ENCODE measurements at places on chromosomes 1 and 21.

DNA sequence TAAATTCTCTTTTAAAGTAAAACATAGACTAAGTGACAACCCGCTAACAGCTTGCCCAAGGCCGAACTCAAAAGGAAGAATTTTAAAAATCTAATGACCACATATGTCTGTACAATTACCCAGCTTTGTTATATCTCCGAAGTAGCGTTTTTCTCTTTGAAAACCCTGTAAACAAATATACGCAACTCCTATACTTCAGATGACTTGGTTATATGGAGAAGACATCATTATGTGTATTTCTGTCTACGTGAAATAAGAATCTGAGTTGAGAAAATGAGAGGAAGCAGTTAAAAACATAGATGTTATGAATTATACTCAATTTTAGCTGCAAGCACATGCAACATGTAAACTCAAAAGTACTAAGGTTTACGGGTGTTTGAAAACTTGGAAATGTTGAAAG lies 2.0 kb downstream of the PBX1 start:
- no peak for DNase-seq

DNA sequence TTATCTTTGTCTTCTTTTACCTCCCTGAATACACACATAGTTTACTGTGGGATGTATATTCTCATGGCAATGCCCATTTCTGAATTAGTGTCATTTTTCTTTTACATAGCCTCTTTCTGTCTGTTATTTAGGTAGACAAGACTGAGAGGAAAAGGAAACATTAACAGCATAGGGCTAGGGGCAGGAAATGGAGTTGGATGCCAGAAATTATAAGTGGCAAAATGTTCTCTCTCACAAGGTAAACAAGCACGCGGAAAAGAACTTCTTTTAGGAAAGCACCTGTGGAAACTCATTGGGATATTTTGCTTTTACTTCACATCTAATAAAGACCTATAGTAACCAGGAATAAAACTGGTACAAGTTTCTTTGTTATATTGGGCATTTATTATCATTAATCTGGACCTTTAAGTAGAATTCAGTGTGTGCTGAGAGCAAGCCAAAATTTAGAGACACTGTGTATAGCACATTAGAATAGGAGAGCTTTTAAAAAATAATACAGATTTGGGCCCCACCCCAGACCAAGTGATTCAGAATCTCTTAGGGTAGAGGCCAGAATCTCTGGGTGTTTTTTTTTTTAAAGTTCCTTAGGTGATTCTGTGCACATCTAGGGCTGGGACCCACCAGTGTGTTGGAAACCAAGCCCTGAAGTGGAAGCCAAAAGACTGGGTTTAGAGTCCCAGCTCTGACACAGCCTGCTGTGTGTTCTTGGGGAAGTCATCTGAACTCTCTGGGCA lies 32.7 kb downstream of the S100A10 start:
- no peak for DNase-seq

DNA sequence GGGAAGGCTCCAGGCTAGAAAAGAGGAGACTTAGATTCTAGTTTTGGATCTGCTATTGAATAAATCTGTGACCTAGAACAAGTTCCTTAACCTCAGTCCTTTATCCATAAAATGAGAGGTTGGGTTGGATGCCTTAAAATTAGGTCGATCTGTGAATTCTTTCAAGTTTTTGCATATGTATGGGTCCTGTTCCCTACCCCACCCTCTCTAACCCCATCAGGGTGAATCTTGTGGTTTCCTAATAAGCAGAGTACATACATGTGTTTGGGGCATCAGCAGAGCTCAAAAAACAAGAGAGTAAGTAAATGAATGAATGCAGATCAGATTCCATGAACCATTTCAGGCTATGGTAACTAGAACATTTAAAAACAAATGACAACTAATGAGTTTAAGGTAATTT lies 6.2 kb downstream of the SPRR4 start:
- DNase-seq = no peak

- no peak for DNase-seq
Observed at GRCh38 chr1:15016526-15016925, 137.0 kb upstream of the TMEM51 start.

- no peak for DNase-seq
Observed at GRCh38 chr1:155003227-155003765, 694 bp downstream of the ZBTB7B start.

DNA sequence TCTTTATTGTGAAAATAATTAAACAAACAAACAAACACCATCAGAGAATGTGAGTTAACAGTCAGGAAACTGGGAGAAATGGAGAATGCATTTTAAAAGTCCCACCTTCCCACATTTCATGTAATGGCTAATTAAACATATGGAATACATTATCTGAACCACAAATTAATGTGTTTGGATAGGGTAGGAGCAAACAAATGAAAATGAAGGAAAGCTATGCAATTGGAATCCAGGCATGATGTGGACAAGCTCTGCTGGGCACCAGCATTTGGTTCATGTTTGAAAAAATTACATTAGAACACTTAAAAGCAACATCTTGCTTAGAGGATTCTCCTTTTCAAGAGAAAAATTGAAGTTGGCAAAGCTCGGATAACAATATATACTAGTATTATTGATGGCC lies 628.1 kb downstream of the LMO4 start:
- DNase-seq = no peak

DNA sequence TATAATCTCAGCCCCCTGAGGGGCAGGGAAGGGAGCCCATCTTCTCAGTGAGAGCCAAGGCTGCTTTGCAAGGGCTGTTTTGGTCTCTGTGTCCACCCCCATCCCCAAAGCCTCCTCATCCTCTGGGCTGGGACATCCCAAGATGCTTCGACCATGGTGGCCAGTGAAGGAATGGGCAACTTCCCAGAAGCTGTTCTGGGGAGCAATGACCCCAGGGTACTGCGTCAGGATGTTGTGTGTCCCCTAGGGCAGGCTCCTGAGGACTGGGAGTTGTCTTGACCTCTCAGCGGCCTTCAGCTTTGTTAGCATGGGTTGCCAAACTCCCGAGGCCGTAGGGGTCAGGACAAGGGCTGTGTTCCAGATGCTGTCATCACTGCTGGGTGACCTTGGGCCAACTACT lies 238.4 kb upstream of the POU3F1 start:
- no peak for DNase-seq

DNA sequence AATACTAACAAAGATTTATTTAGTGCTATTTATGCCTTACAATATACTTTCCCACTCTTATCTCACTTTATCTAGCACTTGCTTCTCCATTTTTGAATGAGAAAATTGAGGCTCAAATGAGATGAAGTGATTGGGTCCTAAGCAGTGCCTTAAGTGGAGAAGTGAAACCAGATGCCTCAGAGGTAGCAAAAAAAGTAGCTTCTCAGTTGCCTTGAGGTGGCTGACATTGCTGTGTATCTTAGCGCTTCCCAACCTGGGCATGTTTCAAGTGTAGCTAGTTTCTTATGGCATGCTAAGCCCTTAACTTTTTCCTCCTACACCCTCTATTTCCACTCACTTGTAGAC lies 390.4 kb downstream of the OMA1 start:
- no peak for DNase-seq

DNA sequence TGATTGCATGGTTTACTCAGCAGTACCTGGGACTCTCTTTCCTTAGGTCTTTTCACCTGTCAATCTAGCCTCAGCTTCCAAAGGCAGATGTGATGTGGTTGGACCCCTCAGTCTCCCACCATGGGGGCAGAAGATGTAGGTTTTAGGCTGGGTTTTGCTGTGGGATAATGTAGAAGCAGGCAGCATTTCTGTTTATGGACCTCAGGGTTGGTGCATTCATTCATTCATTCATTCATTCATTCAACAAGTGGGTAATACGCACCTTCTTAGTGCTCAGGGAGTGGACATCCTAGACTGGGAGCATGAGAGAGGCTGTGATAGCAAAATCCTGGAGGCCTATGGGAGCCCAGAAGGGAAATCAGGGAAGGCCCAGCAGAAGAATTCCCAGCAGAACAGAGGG lies 209.6 kb downstream of the TRABD2B start:
- DNase-seq = no peak

GRCh38 chr1:200194477-200194876 lies 167.0 kb downstream of the NR5A2 start:
- DNase-seq = no peak

DNA sequence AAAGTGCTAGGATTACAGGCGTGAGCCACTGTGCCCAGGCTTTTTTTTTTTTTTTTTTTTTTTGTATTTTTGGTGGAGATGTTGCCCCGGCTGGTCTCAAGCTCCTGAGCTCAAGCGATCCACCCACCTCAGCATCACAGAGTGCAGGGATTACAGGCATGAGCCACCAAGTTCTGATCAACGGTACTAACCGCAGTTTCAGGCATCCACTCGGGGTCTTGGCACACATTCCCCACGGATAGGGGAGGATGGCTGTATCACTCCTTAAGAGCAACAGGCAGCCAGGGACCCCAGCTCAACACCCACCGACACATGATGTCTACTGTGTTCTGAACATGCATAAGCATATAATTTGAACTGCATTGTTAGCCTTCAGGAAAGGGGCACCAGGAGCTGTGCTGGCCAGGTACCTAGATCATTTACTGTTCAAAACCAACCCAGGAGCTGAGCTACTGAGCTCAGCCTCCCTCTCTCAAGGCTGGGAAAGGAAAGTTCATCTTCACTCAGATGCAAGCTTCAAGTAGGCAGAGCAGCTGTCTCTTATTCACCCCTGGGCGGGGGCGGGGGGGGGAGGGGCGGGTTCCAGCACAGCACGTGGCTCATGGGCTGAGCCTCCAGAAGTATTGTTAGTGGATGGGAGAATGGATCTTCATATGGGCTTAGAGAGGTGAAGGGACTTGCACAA lies 24.7 kb downstream of the CAPZB start:
- DNase-seq = no peak

GRCh38 chr21:45207839-45208626 lies 79.7 kb downstream of the POFUT2 start:
- no peak for DNase-seq

GRCh38 chr1:151408891-151409290 lies 9.5 kb downstream of the PSMB4 start:
- no peak for DNase-seq

GRCh38 chr1:16122916-16123315 lies 33.0 kb downstream of the EPHA2 start:
- DNase-seq = peak; percentile 50

DNA sequence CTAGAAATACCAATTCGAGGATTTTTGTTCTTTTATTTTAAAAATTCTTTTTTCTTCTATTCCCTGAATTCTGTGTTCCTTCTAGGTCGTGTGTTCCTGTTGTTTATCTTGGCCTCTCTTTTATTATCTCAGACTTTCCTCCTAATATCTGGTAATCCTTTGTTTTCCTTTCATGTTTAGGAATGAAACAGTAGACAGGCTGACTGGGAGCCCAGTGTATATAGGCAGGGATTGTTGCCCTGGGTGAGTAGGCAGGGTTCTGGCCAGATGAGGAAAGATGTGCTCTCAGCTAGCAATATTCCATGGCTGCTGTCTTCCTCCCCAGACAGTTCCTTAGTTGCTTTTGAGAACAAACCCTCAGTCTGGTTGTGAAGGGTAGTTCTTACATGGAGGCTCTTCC lies 161.8 kb upstream of the PDE4B start:
- DNase-seq = no peak

- DNase-seq = no peak
Observed at GRCh38 chr21:16492892-16493291, 763.1 kb downstream of the USP25 start.

DNA sequence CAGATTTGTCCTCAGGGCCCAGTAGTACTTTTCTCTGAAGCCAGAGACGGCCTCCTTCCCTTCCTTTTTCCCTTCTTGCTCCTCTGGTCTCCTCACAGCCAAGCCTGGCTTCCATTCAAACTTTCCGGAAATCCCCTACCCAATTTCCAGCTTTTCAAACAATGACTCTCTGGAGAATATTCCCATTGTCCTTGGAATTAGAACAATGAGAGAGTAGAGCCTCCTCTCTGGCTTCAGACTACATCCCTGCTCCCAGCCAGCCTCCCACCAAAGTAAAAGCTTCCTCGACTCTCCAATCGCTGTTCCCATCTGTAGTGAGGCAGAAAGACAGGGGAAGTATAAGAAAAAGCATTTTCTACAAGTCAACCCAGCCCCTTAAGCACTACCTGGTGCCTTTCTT lies 77.7 kb upstream of the SOX13 start:
- DNase-seq = no peak

DNA sequence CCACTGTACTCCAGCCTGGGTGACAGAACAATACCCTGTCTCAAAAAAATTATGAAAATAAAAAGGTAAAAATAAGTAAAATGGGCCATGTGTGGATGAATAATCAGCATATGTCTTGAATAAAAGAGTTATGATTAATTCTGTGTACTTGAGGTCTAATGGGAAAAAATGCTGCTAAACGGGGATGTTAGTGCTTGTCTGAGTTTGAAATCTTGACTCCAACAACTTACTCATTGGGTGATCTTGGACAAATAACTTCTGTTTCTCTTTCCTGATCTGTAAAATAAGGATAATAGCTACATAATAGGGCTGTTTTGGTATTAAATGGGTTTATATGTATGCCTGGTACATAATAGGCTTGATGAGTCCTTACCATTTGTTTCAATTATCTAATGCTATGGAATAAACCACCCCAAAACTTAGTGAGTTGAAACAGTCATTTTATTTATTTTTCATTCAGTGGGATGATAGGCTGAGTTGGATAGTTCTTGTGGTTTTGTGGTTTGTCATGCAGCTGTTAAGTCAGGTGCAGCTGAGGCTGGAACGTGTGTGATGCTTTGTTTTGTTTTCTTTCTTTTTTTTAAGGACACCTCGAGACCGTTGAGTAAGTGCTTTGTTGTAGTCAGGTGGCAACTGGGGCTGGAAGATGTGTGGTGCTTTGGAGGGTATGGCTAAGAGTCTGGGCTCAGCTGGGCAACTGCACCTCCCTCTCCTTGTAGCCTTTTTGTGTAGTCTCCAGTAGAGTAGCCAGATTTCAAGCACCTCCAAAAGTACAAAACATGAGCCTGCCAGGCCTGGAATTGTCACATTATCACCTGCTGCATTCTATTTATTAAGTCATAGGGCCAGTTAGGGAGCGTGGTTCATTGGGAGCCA lies 4.9 kb downstream of the MDM4 start:
- peak; percentile 28 for DNase-seq

DNA sequence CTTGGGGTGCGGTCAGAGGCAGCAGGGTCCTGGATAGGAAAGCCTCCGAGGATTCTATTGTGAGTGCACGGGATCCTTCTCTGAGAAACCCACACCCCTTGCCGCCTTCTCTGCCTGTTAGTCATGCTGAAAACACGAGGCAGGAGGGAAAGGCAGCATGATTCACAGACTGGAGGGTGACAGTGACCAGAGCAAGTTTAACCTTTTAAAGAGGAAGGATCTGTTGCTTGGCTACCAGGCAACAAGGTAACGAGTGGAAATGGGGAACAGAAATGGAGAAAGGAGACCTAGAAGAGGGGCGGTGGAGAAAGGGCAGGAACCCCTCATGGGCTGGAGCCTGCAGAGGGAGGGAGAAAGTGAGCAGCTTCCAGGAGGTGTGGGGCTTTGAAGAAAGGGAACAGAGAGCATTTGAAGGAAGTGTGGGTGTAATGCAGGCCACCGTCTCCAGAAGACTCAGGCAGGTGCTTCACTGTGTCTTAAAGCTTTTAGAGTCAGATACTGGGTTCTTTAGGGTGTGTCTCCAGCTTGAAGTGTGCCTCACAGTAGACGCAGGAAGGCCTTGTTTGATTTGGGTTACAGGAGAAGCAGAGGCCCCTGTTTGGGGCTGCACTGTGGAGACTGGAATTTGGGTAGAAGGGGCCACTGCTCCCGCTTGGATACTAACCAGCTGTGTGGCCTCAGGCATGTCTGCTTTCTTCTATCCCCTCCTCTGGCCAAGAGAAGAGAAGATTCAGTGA lies 19.1 kb downstream of the OPTC start:
- DNase-seq = no peak

- no peak for DNase-seq
Observed at GRCh38 chr1:187411118-187411517, 582.4 kb downstream of the PLA2G4A start.

- DNase-seq = no peak
Observed at GRCh38 chr1:173509797-173510196, 32.7 kb downstream of the PRDX6 start.

- no peak for DNase-seq
Observed at GRCh38 chr1:24929398-24930259, 447 bp downstream of the RUNX3 start.

Data from stimulated activated CD8-positive, alpha-beta memory T cell treated with anti-CD3 and anti-CD28 coated beads, Interleukin-4, amount 100 ng/mL, for 4 hours (primary cell).